T-helper 17 cell (primary cell): ENCODE measurements at places on chromosomes 6 and 20. TPM values are rescaled to one million over a fixed set of nuclear protein-coding genes. Genes with fewer than 3 reads are reported as not detected.

- DNase-seq = no peak
These were observed 82.2 kb downstream of the SNAP25 start for GRCh38 chr20:10300582-10301446.

GRCh38 chr6:85403331-85404015 lies 46.4 kb upstream of the NT5E start:
- no peak for DNase-seq

- no peak for DNase-seq
These were observed 74.0 kb upstream of the EYA2 start for GRCh38 chr20:46820682-46821081.

DNA sequence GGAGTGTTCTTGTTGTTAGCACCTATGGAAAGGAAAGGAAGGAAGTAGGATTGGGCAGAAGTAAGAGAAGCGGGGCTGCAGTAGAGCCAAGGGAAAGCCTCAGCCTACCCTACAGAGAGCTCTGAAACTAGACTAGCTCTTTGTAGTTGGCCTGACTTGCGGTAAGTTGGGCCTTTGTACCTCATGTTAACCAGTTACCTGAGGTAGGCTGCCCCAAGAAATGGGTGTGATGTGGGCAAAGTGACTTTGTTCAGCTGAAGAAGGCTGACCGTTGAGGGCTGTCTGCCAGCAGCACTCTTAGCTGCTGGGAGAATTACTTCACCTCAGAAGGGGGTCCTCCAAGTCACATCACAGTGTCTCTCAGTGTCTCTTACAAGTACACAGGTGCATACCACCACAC lies 54.9 kb upstream of the FAM184A start:
- no peak for DNase-seq

GRCh38 chr6:2259002-2259494 lies 13.6 kb upstream of the GMDS start:
- no peak for DNase-seq

DNA sequence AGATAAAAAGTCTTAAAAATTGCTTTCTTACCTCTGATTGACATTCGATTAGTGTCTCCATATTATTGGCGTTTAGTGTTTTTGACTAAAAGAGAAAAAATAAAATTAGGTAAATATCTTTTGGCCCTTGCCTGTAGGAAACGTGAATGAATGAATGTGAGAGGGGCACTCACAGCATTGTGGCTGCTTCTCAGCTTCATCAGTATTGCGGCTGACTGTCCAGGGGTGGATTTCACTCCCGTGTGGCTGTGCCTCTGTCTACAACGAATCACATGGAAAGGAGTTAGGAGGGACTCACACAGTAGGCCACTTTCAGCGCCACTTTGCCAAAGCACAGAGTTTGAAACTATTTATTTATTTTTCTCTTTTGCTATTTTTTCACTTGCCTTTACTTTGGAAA lies 844 bp downstream of the TAGAP start:
- DNase-seq = no peak

The ADGB gene
- not detected for total RNA-seq

The MACROD2 gene
- not detected for total RNA-seq
